ENCODE measurements at places on chromosomes 1 and 21. TPM values are rescaled to one million over a fixed set of nuclear protein-coding genes. Genes with fewer than 3 reads are reported as not detected.

GCSAML gene
- not detected for polyA plus RNA-seq

NMNAT2 gene
- 1.5 TPM for polyA plus RNA-seq

RPS6KA1 gene
- polyA plus RNA-seq = 103 TPM

MYOG gene
- polyA plus RNA-seq = not detected

DAB1 gene
- not detected for polyA plus RNA-seq

DNM3 gene
- polyA plus RNA-seq = 3.1 TPM

PGBD5 gene
- not detected for polyA plus RNA-seq

BPNT1 gene
- polyA plus RNA-seq = 50.9 TPM

VTCN1 gene
- 0.18 TPM for polyA plus RNA-seq
